ENCODE measurements at places on chromosomes 11 and 22. TPM values are rescaled to one million over a fixed set of nuclear protein-coding genes. Genes with fewer than 3 reads are reported as not detected.

The FGF19 gene
- total RNA-seq, result not detected

- peak; percentile 83 for DNase-seq
Observed at GRCh38 chr11:69155302-69156234, at the start of gene SMIM38. SMIM38 (plus strand) TSS chr11:69155935; CDS start chr11:69157847, 1,912 bp downstream.

- no peak for DNase-seq
Observed at GRCh38 chr11:60858236-60858635, 2.5 kb upstream of the PTGDR2 start.

GRCh38 chr11:32843544-32843943 is 13.8 kb downstream of the PRRG4 start:
- no peak for DNase-seq

The DMC1 gene
- 4.0 TPM for total RNA-seq

The LRP4 gene
- total RNA-seq, result 7.2 TPM

DNA sequence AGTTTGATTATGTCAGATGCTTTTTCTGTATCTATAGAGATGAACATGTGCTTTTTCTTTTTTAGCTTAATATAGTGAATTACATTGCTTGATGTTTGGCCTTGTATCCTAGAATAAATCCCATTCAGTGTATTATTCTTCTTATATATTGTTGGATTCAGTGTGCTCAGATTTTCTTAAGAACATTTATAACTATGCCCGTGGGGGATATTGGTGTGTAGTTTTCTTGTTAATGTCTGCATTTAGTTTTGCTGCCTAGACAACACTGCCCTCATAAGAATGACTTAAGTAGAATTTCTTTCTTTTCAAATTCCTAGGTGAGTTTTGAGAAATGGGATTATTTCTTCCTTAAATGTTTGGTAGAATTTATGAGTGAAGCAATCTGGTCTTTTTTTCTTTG is 98.5 kb downstream of the TMEM135 start:
- DNase-seq, result no peak

The LDLRAD3 gene
- 13.0 TPM for total RNA-seq

GRCh38 chr22:40054486-40054885 is 59.7 kb downstream of the FAM83F start:
- DNase-seq, result no peak

DNA sequence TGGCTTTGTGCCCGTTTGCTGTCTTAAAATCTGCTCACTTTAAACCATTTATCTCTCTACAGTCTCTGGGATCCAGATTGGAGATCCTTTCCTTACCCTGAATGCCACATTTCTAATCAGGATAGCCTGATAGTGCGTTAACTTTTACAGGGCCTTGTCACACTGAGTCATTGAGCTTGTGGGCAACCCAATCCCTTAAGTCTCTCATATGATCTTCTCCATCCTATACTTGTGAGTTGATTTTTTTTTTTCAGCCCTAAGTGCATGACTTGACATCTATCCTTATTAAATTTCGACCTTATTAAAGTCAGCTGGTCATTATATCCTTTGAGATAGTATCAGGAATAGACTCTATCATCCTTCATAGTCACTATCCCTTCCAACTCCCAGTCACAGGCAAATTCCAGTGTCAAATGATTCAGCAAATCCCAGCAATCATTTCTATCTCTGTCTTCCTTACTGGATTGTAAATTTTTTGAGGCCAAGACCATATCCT is 57.7 kb downstream of the TEAD1 start:
- no peak for DNase-seq

DNA sequence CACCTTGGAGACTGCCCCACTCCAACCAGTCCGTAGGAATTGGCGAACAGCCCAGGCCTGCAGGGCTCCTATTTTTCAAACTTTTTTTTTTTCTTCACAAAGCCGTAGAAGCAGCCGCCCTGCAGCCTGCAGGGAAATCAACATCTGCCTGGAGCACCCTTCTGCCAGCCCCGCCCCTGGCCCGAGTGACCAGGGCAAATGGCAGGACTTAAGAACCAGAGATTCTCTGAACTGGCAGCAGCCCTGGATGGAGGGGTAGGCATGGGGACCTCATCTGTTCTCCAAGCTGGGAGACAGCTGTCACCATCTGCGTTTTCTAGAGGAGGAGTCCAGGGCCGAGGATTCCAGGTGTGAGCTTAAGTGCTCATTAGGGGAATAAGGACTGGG is 5.6 kb downstream of the SCN2B start:
- DNase-seq, result no peak

The TMEM86A gene
- 0.34 TPM for total RNA-seq

DNA sequence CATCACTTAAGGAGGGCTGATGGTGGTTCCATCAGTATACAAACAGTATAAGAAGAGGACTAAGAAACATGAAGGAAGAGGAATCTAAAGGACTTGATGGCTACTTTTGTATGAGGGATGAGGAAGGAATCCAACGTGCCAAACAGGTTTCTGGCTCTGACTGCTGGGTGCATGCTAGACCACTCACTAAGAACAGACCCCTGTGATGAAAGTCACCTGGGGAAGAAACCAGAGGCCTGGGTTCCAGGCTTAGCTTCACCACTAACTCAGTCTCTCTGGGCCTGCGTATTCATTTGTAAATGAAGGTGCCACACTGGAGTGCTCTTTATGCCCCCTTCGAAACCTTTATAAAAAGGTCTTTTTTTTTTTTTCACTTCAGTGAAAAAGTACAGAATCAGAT is 55.1 kb downstream of the AAMDC start:
- no peak for DNase-seq

The BLID gene
- total RNA-seq, result not detected

GRCh38 chr22:20017622-20017958 is 967 bp upstream of the ARVCF start:
- DNase-seq, result no peak

GRCh38 chr11:34624069-34624468 is 3.2 kb downstream of the EHF start:
- no peak for DNase-seq

DNA sequence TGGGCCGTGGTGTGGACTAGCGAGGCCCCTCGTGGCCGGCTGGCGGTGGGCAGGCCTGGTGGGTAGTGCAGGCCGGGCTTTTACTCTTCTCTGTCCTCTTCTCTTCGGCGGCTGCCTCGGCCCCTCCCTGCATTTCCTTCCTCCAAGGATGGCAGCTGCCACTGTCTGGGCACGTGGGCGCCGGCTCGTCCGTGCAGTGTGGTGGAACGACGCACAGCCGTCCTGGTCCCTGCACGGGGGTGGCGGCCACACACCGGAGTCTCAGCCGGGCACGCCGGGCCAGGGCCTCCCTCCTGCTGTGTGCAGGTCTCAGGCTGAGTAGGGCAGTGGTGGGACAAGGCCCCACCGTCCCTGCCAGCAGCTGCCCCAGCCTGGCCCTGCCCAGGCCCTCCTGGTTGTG is 37.7 kb downstream of the MOB2 start:
- DNase-seq, result no peak

The OR10A5 gene
- not detected for total RNA-seq

DNA sequence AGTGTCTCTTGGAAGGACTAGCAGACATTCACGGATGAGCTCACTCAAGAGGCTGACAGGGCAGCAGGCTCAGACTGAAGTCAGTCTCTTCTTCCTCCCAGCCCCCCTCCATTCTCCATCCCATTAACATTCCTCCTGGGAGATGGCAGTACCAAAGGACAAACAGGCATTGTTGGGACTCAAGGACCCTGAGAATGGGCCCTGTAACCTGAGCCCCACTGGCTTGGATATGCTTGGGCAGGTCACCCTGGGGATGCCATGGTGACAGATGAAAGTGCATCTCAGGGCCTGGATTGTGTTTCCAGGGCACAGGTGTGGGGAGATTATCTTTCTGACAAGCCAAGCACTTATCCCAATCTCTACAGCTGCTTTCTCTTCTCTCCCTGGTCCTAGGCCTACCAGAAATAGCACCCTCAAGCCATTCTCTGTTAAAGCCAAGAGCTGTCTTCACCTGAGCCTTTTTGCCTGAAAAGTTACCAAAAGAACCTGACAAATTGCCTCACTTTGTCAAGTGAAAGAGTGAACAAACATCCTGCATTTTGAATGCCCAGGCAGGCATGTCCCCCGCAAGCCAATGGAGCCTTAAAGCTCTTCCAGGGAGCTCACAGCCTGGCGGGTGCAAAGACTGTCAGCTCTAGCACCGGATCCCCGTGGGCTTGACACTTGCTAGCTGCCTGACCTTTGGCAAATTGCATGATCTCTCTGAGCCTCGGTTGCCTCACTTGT is 366.0 kb upstream of the NARS2 start:
- DNase-seq, result no peak

The SPDYC gene
- total RNA-seq, result 3.4 TPM

GRCh38 chr22:30574095-30574981 is at the start of gene GAL3ST1:
GAL3ST1 (minus strand) TSS chr22:30574665; CDS start chr22:30557392, 17,273 bp downstream.
- no peak for DNase-seq

- peak; percentile 72 for DNase-seq
Observed at GRCh38 chr11:64608046-64608445, 17.0 kb downstream of the SLC22A12 start.

The ALKBH8 gene
- total RNA-seq, result 5.3 TPM

GRCh38 chr11:42410251-42410955 is 901.4 kb upstream of the API5 start:
- no peak for DNase-seq

The DERL3 gene
- not detected for total RNA-seq

- DNase-seq, result no peak
Observed at GRCh38 chr22:37842015-37842793, 1.9 kb downstream of the ANKRD54 start.

- DNase-seq, result no peak
Observed at GRCh38 chr11:100203789-100204188, 483.3 kb upstream of the ARHGAP42 start.

The ZNF215 gene
- total RNA-seq, result 13.2 TPM

The PPFIBP2 gene
- 12.4 TPM for total RNA-seq

The PRG3 gene
- not detected for total RNA-seq

The PHF5A gene
- 133 TPM for total RNA-seq

The LMO1 gene
- not detected for total RNA-seq

The ADM gene
- 276 TPM for total RNA-seq

The KRTAP5-8 gene
- total RNA-seq, result not detected

DNA sequence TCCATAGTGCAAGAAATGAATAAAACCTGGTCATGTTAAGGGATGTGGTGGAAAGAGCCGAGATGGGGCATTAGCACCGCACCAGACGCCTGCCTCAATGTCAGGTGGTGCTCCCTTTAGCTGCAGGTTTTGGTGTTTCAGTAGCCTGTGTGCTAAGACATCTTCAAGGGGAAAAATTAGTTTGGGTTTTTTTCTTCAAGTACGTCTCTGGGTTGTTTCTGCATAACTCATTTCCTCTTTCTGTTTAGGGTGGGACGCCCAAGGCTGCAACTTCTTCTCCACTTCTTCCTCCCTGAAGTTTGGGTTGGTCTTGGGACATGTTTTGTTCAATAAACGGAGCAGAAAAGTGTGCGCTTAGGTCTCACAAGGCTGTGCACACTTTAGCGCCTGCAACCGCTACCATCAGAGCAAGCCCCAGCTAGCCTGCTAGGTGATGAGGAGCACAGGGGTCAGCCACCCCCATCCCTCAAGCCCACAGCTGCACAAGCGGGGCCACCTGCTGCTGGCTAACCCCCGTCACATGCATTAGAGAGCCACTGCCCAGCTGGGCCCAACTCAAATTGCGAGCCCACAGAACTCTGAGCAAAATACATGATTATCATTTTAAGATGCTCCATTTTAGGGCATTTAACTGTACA is 1495.7 kb downstream of the TBC1D22A start:
- DNase-seq, result no peak

- peak; percentile 29 for DNase-seq
Observed at GRCh38 chr11:13685461-13686108, 17.1 kb downstream of the FAR1 start.

The CDC42EP2 gene
- 4.6 TPM for total RNA-seq

GRCh38 chr11:30446520-30446919 is 123.6 kb downstream of the ARL14EP start:
- no peak for DNase-seq
